ENCODE measurements at places on chromosomes 5 and 9.

- no peak overlapping the region for H3K4me3 ChIP-seq
- DNase-seq: no peak
- H3K4me1 ChIP-seq: no peaks in the 10 kb centered on the region
- H3K27ac ChIP-seq: no peak overlapping the region
- no peaks in the 10 kb centered on the region for H3K27me3 ChIP-seq
These were observed 402.3 kb upstream of the CHD1 start for GRCh38 chr5:99331061-99331460.

DNA sequence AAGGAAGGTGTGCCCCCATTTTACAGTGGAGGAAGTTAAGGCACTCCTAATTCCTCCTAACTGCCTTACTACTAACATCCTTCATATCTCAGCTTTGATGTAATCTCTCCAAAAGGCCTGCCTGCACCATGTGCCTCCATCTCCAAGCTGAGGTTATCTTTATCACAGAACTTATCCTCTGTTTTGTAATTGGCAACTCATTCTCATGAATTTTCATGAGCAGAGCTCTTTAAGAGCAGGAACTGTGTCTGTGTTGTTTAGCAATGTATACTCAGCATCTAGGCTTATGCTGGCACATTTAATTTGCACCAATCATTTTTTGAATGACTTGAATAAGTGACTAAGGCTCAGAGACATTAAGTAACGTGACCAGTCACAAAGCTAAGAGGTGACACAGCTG is 147.9 kb upstream of the VLDLR start:
- no peak for DNase-seq
- no peaks in the 10 kb centered on the region for H3K36me3 ChIP-seq
- no peak overlapping the region for H3K27ac ChIP-seq

GRCh38 chr5:101271416-101271815 is 368.3 kb upstream of the ST8SIA4 start:
- H3K27ac ChIP-seq: no peak overlapping the region
- no peak for DNase-seq
- no peaks in the 10 kb centered on the region for H3K27me3 ChIP-seq
- no peaks in the 10 kb centered on the region for H3K36me3 ChIP-seq

DNA sequence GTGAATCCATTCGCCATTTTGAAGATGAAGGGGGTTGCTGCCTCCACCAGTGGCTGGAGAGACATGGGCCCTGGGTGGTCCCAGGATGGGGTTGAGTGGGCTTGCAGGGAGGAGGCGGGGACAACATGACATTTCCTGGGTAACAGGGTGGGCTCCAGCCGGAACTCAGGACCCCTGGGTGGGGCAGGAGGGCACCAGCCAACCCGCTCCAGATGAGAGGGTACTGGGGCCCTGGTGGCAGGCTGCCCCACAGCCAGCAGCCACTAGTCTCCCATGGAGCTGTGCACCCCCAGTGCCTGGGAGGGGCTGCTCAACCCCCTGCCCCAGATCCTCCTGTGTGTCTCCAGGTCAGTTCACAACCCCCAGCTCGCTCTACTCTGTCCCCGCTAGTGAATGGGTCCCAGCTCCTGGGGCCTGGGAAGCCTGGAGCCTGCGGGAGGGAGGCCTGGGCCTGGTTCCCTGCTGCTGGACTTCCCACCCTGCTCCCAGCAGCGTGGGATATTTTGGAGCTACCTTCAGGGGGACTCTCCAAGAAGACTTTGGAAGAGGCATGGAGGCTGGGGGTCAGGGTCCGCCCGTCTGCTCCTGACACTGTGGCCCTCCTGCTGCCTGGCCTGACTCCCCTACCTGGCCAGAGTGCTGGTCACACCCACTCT is 55.9 kb downstream of the AHRR start:
- H3K27ac ChIP-seq: peak overlapping the region; percentile 69
- H3K4me3 ChIP-seq: no peak overlapping the region
- peaks cover 33% of the 10 kb centered on the region for H3K36me3 ChIP-seq
- H3K4me1 ChIP-seq: peaks cover 74% of the 10 kb centered on the region

DNA sequence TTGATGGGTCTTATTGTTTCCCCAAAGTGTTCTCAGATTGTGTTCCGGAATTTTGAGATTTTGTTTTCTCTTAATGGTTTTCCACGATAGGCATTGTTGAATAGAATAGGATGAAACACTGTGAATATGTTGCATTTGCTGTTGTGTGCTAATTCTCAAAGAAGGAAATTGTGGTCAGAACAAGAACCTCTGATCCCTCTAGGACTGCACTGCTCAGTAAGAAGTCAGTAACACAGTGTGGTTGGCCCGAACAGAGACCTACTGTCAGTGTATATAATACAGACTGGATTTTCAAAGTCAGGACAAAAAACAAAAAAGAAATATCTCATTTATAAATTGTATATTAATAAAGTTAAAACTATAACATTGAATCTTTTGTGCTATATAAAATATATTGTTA is 494.8 kb downstream of the MAT2B start:
- H3K4me3 ChIP-seq: no peak overlapping the region
- no peaks in the 10 kb centered on the region for H3K4me1 ChIP-seq
- DNase-seq: no peak
- no peak overlapping the region for H3K27ac ChIP-seq
- H3K36me3 ChIP-seq: no peaks in the 10 kb centered on the region

- no peak for DNase-seq
- no peaks in the 10 kb centered on the region for H3K4me1 ChIP-seq
- no peak overlapping the region for H3K27ac ChIP-seq
- no peaks in the 10 kb centered on the region for H3K36me3 ChIP-seq
- no peaks in the 10 kb centered on the region for H3K27me3 ChIP-seq
- no peak overlapping the region for H3K4me3 ChIP-seq
These were observed 334.7 kb downstream of the ACTL7B start for GRCh38 chr9:108521063-108521590.

Data from SJSA1 (cell line).